ENCODE measurements at places on chromosomes 4 and X. TPM values are rescaled to one million over a fixed set of nuclear protein-coding genes. Genes with fewer than 3 reads are reported as not detected.

Gene ARHGAP36
- not detected for total RNA-seq

Gene GPC3
- not detected for total RNA-seq

- no peak for DNase-seq
- H3K27me3 ChIP-seq = no peaks in the 10 kb centered on the region
- H3K4me3 ChIP-seq = no peak overlapping the region
- H3K36me3 ChIP-seq = no peaks in the 10 kb centered on the region
- no peaks in the 10 kb centered on the region for H3K4me1 ChIP-seq
- no peak overlapping the region for H3K27ac ChIP-seq
Measured at GRCh38 chr4:97994765-97995465, 148.4 kb downstream of the STPG2 start.

DNA sequence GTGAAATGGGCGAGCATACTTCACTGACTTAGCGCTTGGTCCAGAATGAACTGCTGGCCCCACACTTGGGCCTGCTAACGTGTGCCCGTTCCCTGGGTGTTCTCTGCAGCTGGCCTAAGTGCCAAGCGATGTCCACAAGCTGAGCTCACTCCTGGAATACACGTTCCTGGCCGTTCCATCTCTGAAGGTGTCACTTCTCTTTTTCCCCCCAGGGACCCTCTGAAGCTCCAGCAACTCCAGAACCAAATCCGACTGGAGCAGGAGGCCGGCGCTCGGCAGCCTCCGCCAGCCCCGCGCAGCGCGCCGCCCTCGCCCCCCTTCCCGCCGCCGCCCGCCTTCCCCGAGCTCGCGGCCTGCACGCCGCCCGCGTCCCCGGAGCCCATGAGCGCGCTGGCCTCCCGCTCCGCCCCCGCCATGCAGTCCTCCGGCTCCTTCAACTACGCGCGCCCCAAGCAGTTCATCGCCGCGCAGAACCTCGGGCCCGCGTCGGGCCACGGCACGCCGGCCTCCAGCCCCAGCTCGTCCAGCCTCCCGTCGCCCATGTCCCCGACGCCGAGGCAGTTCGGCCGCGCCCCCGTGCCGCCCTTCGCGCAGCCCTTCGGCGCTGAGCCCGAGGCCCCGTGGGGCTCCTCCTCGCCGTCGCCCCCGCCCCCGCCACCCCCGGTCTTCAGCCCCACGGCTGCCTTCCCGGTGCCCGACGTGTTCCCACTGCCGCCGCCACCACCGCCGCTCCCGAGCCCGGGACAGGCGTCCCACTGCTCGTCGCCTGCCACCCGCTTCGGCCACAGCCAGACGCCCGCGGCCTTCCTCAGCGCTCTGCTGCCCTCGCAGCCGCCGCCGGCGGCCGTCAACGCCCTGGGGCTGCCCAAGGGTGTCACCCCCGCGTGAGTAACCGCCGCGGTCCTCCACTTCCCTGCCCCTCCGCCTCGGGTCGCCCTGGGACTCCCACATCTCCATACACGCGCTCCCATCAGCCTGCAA lies 132.3 kb downstream of the CBR4 start:
- H3K27me3 ChIP-seq = no peaks in the 10 kb centered on the region
- peak overlapping the region; percentile 43 for H3K4me3 ChIP-seq
- peak overlapping the region; percentile 62 for H3K27ac ChIP-seq
- no peaks in the 10 kb centered on the region for H3K36me3 ChIP-seq

DNA sequence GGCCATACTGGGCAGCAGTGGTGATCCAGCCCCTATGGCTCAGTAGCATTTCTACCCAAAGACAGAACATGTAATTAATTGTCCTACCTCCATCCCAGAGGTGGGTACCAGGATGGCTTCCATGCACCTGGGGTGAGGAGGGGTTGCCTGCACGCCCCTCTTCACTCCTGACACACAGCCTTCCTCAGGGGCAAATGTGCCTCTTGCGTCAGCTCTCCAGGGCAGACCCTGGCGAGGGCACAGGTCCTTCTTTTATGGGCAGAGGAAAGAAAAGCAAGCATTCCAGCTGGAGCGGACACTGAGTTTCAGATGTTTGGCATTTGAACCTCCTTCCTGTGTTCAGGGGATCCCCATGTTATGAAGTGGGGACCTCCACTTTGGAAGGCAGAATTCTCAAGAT lies 95.6 kb downstream of the PHKA2 start:
- DNase-seq = no peak
- no peaks in the 10 kb centered on the region for H3K4me1 ChIP-seq
- no peaks in the 10 kb centered on the region for H3K27me3 ChIP-seq
- no peak overlapping the region for H3K4me3 ChIP-seq

DNA sequence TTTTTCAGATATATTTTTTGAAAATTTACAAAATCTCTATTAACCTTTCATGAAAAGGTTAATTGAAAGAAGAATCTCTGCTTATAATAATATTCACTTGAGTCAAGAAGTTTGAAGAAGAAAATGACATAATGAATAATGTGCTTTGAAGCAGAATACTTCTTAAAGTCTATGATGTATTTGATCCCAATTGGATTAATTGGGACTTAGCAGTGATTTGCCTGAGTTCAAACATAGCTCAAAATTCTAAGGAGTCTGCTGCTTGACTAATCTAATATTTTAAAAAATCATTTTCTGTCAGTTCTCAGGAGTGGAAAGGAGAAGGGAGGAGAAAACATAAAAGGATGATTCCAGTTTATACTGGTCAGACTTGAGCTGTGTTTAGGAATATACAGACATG lies 1150.4 kb upstream of the INTU start:
- no peak overlapping the region for H3K27ac ChIP-seq
- no peaks in the 10 kb centered on the region for H3K36me3 ChIP-seq
- DNase-seq = no peak
- no peak overlapping the region for H3K4me3 ChIP-seq
- H3K4me1 ChIP-seq = no peaks in the 10 kb centered on the region

DNA sequence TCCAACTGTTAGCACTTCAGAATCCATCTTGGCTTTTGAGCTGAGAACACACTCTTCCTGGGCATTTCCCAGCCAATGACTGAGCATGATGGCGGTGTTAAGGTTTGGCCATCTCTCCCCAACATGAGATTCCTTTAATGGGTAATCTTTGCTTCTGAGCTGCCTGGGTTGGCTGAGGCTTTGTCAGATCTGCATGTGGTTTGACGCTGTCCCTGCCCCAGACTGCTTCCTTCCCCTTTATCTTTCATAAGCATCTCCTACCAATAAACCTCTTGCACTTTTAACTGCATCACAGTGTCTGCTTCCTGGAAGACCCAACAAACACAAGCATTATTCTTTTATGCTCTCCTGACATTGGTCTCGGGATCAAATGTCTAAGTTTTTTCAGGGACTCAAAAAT lies 31.5 kb upstream of the DIPK2B start:
- H3K4me3 ChIP-seq = no peak overlapping the region
- no peaks in the 10 kb centered on the region for H3K4me1 ChIP-seq
- no peaks in the 10 kb centered on the region for H3K27me3 ChIP-seq
- no peaks in the 10 kb centered on the region for H3K36me3 ChIP-seq
- H3K27ac ChIP-seq = no peak overlapping the region
- DNase-seq = no peak

- H3K4me1 ChIP-seq = no peaks in the 10 kb centered on the region
- H3K27me3 ChIP-seq = no peaks in the 10 kb centered on the region
- no peak for DNase-seq
- H3K4me3 ChIP-seq = no peak overlapping the region
- H3K27ac ChIP-seq = no peak overlapping the region
Measured at GRCh38 chr4:80685214-80685613, 345.3 kb upstream of the BMP3 start.

DNA sequence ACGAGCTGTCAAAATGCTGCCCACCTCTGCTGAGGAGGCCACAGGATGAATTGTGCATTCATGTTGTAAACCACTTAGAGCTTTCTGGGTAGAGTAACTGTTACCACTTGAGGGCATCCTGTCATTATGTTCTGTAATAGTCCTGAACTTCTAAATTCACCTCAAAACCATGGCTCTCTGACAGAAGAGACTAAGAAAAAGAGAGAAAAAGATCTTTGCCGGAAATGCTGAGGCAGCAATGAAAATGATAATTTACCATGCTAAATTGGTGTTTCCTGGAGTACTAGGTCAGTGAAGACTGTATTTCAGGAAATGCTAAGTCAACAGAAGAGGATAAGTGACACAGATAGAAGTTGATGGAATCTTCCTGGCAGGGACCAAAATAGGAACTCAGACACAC lies 942.3 kb upstream of the SLIT2 start:
- no peak overlapping the region for H3K4me3 ChIP-seq
- H3K36me3 ChIP-seq = no peaks in the 10 kb centered on the region
- H3K4me1 ChIP-seq = no peaks in the 10 kb centered on the region
- H3K27me3 ChIP-seq = no peaks in the 10 kb centered on the region

DNA sequence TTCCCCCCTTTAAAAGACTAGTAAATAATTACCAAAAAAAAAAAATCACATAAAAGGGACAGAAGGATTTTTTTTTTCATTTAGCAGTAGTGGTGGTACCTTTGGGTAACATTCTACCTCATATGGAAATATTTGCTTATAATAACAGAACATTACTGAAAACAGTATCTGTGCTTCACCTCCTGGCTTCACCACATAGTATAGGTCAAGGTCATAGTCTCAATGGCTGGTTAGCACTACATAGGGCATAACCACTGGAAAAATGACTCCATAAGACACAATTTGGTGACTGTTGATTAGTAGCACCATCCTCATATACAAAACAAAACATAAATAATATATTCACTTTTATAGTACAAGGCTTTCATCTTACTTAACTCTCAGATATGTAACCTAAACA lies 34.7 kb downstream of the MANBA start:
- no peaks in the 10 kb centered on the region for H3K27me3 ChIP-seq
- H3K4me3 ChIP-seq = no peak overlapping the region
- no peaks in the 10 kb centered on the region for H3K4me1 ChIP-seq

GRCh38 chrX:2960861-2961515 lies 31.8 kb upstream of the ARSD start:
- no peak overlapping the region for H3K27ac ChIP-seq
- no peak for DNase-seq
- no peaks in the 10 kb centered on the region for H3K36me3 ChIP-seq
- H3K27me3 ChIP-seq = no peaks in the 10 kb centered on the region
- H3K4me1 ChIP-seq = no peaks in the 10 kb centered on the region

DNA sequence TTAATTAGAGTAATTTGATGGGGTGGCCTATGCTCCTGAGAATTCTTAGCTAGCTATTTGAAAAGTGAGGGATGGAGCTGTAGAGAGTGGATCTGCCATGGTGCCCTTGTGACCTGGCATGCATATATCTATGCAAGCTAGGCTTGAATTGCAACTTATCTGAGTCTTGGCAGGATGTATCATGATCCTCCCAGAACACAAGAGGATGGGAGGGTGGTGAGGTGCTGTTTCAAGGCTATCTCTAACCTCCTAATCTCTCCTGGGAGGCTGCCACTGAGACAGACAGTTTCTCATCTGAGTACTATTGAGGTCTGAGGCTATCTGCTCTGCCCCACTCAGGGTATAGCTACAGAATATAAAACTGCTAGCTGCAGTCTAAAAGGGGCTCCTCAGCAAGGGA lies 56.6 kb downstream of the BRCC3 start:
- no peaks in the 10 kb centered on the region for H3K4me1 ChIP-seq
- H3K27ac ChIP-seq = no peak overlapping the region
- H3K4me3 ChIP-seq = no peak overlapping the region
- H3K36me3 ChIP-seq = no peaks in the 10 kb centered on the region

GRCh38 chr4:39227906-39228305 lies 45.6 kb downstream of the WDR19 start:
- no peak overlapping the region for H3K4me3 ChIP-seq
- no peaks in the 10 kb centered on the region for H3K27me3 ChIP-seq
- no peaks in the 10 kb centered on the region for H3K36me3 ChIP-seq
- no peaks in the 10 kb centered on the region for H3K4me1 ChIP-seq
